ENCODE measurements at places on chromosomes 3 and 15. TPM values are rescaled to one million over a fixed set of nuclear protein-coding genes. Genes with fewer than 3 reads are reported as not detected.

CCRL2 gene
- not detected for total RNA-seq

CIDEC gene
- total RNA-seq = not detected

C3orf49 gene
- total RNA-seq = not detected

GADL1 gene
- total RNA-seq = not detected

AADACL2 gene
- not detected for total RNA-seq

CHRFAM7A gene
- 4.7 TPM for total RNA-seq

PLOD2 gene
- 284 TPM for total RNA-seq

TRANK1 gene
- total RNA-seq = 31.1 TPM

GOLGA8T gene
- 0.30 TPM for total RNA-seq

TNIK gene
- 19.3 TPM for total RNA-seq

ROPN1 gene
- total RNA-seq = not detected

IQCF5 gene
- total RNA-seq = not detected

NRG4 gene
- 0.15 TPM for total RNA-seq

PATL2 gene
- not detected for total RNA-seq

NOX5 gene
- total RNA-seq = not detected

PP2D1 gene
- total RNA-seq = not detected

GOLGA6L7 gene
- total RNA-seq = not detected

FBXW12 gene
- total RNA-seq = not detected

USP13 gene
- 14.8 TPM for total RNA-seq
